ENCODE measurements at places on chromosomes 12 and 14. TPM values are rescaled to one million over a fixed set of nuclear protein-coding genes. Genes with fewer than 3 reads are reported as not detected.

- DNase-seq = no peak
These were observed 89.3 kb upstream of the RAP1B start for GRCh38 chr12:68521321-68521839.

DNA sequence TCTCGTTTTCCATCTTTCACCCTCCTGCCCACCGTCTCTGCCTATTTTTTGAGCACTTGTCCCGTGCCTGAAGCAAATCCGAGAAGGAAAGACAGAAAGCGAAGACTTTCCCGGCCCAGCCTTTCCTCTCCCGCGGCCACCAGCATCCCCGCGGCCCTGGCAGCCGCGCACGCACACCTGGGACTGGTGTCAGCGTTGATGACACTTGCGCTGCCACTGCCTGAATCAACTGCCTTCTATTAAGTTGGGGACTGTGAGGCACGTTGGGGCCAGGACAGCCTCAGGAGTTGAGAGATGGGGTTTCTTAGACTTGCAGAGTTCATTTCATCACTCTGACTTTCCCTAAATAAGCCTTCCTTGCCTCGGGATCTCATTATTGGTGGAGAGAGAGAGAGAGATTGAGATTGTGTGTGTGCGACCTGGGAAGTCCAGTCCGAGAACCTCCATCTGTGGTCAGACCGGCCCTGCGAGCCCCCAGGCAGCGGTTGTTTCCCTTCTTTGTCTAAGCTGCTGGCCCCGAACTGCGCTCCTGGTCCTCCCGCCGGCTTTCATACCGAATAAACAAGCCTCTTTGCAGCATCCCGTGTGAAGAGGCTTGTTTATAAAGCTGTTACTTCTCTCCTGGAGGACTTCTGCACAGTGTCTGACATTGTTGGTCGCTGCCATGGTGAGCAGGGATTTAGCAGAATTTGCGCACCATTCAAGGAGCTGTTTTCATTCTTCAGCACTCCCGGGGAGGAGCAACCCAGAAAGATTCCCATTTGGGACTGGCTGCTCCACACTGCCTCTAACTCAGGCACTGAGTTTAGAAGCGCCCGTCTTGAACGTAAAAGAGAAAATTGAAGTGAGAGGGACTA is 1.5 kb downstream of the PDZRN4 start:
- DNase-seq = no peak

GRCh38 chr12:94147991-94148738 is at the start of gene PLXNC1:
TSS of gene PLXNC1 (plus strand) at chr12:94148577. CDS start at chr12:94148972, 395 bp downstream.
- DNase-seq = peak; percentile 79

The MANSC1 gene
- 0.20 TPM for total RNA-seq

The RIMBP2 gene
- not detected for total RNA-seq

DNA sequence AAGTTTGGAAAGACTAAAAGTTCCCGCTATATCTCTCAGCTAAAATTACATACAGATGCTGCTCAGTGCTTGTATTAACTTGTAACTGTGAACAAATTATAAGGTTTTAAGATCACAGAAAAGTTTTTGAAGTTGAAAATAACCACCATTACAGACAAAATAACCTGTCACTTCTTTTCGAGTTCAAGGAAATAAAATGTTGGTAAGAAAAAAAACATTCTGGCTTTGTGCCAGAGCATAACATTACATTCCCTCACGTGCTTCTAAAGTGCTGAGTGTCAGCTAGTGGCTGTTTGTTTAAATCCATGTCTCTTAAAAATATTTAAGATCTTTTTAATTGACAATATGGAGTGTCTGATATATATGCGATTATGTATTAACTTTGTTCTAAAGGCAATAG is 27.2 kb upstream of the ADAMTS20 start:
- no peak for DNase-seq

DNA sequence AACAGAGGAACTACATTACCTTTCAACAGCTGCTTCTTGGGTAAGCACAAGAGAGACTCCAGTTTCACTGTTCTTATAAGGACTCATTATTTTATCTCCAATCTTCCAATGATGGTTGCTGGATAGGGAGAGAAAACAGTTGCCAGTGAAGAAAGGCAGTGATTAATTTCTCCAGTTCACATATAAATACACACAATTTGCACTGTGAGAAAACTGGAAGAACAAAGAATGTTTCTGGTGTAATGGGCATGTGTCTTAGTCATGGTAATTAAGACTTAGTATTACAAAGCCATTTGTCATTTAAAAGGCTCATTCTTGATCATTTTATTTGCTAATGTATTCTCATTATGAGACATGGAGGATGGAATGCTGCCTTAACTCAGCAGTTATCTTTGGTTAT is 78.0 kb upstream of the FAR2 start:
- DNase-seq = no peak

- no peak for DNase-seq
These were observed 133.1 kb downstream of the PRIMA1 start for GRCh38 chr14:93655078-93655750.

The MYL2 gene
- total RNA-seq = not detected

The PAWR gene
- total RNA-seq = 5.7 TPM

GRCh38 chr12:110858848-110859247 is 12.1 kb downstream of the CCDC63 start:
- DNase-seq = no peak

DNA sequence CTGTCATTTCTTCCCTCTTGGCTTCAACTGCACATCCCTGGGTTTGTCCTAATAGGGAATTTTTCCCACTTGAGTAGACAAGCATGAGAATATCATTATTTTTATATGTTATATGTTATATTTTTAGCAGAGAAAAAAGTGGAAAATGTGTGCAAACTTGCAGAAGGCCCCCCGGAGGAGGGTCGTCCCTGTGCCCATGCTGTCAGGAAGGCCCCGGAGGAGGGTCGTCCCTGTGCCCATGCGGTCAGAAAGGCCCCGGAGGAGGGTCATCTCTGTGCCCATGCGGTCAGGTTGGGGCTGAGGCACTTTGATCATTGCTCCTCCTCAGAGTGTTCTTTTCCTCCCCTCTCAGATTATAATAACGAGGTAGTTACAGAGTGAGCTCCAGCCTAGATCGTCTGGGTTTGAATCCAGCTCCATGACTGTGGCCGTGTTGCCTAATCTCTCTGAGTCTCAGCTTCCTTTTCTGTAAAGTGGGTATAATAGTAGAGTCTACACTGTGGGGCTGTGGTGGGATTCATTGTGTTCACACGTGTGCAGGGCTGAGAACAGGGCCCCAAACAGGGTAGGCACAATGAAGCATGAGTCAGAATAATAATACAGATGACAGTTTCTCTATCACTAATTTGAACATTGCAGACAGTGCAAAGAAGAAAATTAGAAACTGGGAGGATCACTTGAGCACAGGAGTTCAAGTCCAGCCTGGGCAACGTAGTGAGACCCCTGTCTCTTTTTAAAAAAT is 33.4 kb downstream of the ELK3 start:
- no peak for DNase-seq

DNA sequence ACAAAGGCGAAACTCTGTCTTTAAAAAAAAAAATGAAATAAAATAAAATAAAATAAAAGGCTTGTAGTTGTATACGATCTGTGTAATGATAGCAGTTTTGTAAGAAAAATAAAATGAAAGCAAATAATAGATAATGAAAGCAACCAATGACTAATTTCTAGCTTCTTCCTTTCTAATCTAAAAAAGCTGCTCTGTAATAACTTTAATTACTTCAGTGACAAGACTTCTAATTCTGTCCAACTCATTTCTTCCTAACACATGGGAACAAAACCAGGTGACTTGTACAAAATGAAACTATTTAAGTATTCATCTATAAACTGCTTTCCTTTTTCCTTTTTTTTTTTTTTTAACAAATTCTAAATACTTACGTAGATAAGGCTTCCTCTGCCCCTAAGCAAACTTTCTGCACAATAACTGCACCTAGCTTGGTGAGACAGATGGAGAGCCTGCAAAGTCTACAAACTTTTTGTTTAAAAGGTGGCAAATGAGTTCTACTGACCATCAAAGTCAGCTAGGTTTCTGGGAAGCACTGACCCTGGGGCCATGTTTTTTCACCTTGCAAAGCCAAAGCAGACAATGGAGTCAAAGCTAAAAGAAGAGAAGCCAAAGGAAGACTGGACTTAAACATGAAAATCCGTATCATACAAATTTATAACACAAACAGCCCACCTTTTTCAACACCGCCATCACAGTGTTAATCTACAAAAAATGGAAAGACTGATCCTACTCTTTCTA is 28.2 kb downstream of the DENND5B start:
- no peak for DNase-seq

The CLEC1B gene
- not detected for total RNA-seq

- no peak for DNase-seq
These were observed 1.2 kb downstream of the FLRT2 start for GRCh38 chr14:85531141-85531586.

The PPP1R36 gene
- 0.28 TPM for total RNA-seq

- no peak for DNase-seq
These were observed 44.7 kb upstream of the BMP4 start for GRCh38 chr14:54001189-54001878.

The KERA gene
- not detected for total RNA-seq

The BRMS1L gene
- 7.8 TPM for total RNA-seq

- DNase-seq = no peak
These were observed 18.5 kb downstream of the TM7SF3 start for GRCh38 chr12:26995706-26996105.

- no peak for DNase-seq
These were observed 754 bp downstream of the ACSS3 start for GRCh38 chr12:81078469-81079196.

The VRTN gene
- not detected for total RNA-seq

DNA sequence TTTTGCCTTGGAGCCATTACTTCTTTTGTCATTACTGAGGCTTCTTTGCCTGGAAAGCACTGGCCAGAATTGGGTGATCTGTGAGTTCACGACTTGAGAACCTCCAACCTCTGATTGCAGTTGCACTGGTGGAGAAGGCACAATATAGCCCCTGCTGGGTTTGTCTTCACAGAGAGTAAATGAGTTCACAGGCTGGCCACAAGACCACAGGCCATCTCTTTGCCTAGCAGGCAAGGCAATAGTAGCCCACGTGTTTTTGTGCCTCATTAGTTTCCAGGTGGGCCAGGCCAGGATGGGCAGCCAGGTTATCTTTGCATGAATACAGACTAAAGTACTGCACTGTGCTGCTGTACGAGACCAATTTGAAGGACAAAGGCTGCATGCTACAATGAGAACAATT is 468.8 kb downstream of the NRXN3 start:
- DNase-seq = no peak

DNA sequence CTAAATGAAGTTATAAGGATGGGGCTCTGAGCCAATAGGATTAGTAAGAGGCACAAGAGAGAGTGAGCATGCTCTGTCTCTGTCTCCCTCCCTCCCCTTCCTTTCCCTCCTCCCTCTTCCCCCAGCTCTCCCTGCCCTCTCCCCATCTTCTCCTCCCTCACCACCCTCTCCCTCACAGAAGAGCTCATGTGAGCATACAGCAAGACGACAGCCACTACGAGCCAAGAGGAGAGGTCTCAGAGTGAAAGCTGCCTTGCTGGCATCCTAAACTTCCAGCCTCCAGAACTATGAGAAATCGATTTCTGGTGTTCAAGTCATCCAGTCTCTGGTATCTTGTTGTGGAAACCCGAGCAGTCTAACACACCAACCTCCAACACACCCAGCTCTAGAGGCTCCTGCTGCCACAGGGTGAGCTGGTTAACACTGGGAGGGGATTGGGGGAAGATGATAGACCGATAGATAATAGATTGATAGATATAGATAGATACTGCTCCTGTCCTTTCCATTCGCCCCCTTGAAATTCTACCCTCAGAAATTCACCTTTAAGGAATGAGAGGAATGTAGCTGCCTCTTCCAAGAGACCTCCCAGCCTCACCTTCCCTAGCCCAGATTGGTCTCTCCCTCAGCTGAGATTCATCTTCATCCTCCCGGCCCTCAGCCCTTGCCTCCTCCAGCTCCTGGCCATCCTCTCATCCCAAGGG is 25.8 kb upstream of the ACTN1 start:
- no peak for DNase-seq

DNA sequence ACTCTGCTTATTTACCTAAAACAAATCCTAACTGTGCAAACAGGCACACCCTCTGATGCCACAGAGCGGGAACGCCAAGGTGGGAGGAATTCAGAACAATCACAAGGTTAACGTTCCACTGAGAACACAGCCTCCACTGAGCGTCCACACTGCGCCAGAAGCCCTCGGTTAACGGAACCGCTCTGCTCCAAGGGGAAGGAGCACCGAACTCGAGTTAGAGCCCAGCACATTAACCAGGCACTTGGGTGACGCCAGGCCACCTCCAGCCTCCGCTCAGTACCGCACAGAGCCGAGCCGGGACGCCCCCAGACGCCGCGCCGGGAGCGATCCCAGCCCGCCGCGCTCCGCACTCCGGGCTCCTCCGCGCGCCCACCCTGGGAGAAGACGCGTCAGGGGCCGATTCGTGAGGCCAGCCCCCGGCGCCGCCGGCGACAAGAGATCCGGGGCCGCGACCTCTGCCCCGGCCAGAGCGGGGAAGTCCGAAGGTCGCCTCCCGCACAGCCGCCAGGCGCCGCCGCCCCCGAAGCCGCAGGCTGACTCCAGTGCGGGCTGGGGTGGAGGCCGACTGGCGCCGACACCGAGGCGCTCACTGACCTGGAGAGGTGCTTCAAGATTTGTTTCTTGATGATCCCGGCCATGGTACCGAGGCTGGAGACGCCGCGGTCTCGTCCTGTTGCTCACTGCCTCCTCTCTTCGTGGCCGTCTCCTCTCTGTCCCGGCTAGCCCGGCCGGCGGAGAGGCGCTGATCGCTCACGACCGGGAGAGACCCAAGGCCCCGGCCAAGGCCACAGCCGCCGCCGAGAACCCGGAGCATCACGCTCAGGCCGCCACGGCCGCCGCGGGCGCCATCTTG is 450 bp downstream of the BLTP3B start:
- DNase-seq = peak; percentile 72

The LIN7A gene
- not detected for total RNA-seq

DNA sequence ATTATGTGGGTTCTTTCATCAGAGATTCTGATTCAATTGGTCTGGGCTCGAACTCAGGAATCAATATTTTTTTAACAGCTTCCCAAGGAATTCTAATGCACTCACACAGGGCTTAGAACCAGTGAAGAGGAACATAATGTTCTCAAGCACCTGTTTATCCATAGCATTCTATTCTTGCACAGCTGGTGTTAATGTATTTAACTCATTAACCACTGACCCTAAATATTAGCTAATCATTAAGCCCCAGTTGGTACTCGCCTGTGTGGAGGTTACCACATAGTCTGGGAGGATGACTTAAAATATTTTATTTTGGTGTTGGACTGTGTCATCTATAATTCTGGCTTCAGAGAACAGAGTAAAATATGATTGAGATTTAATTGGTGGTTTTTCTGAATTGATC is 45.3 kb downstream of the LRP6 start:
- no peak for DNase-seq

- peak; percentile 70 for DNase-seq
These were observed 2.1 kb downstream of the LUM start for GRCh38 chr12:91109148-91109564.

DNA sequence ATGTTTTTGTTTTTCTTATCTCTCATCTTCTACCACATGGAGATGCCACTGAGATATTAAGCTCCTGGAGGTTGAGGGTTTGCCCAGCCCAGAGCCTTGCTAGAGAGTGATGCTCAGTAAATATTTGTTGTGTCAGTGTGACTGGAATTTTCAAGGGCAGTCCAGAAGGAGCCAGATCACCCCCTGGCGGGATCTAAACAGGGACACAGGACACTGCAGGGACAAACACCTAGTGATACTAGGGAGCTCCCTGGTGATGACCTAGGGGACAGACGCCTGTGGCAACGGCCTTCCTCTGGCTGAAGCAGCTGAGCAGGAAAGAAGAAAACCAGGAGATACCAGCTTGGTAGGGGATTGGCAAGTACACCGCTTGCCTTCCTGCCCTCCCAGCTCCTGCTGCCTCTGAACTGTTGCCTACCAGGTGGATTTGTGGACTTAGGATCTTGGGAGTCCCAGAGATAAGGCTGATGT is 714.4 kb upstream of the TBX3 start:
- no peak for DNase-seq

The HSP90AA1 gene
- 372 TPM for total RNA-seq

- DNase-seq = peak; percentile 44
These were observed 837 bp downstream of the COL2A1 start for GRCh38 chr12:48003226-48004052.

Measured in activated naive CD8-positive, alpha-beta T cell treated with anti-CD3 and anti-CD28 coated beads, Interleukin-2, amount 10 ng/mL, durations not matched to agents 7 days and 5 days (primary cell).